A673 (cell line): ENCODE measurements at places on chromosomes 11 and 22.

GRCh38 chr11:65013888-65014725 lies at the start of gene ARL2:
Gene ARL2 (plus strand): TSS chr11:65014160. CDS start chr11:65014208, 48 bp downstream.
- H3K36me3 ChIP-seq, result peaks cover 9% of the 10 kb centered on the region
- H3K27me3 ChIP-seq, result no peaks in the 10 kb centered on the region
- H3K4me1 ChIP-seq, result no peaks in the 10 kb centered on the region
- H3K27ac ChIP-seq, result peak within 1 kb of the TSS; percentile 96

DNA sequence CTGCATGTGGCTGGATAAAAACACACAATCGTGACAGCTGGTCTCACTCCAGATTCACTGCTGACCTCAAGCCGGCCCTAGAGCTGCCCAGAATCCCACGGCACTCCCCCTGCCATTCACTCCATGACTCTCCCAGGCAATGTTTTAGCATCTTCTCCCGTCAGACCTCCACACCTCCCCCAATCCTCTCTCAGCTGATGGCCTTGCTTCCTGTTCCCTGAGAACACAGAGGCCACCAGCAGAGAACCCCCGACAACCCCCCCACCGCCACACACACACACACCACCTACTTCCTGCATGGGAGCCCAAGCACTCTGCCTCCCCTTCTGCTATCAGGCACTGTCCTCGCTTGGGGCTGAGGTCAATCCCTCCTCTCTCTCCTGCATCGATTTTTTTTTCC lies 9.3 kb downstream of the TNKS1BP1 start:
- H3K27ac ChIP-seq, result peak overlapping the region; percentile 47
- DNase-seq, result peak; percentile 69
- H3K27me3 ChIP-seq, result no peaks in the 10 kb centered on the region
- no peak overlapping the region for H3K4me3 ChIP-seq
- H3K36me3 ChIP-seq, result peaks cover 75% of the 10 kb centered on the region
- peaks cover 24% of the 10 kb centered on the region for H3K4me1 ChIP-seq

DNA sequence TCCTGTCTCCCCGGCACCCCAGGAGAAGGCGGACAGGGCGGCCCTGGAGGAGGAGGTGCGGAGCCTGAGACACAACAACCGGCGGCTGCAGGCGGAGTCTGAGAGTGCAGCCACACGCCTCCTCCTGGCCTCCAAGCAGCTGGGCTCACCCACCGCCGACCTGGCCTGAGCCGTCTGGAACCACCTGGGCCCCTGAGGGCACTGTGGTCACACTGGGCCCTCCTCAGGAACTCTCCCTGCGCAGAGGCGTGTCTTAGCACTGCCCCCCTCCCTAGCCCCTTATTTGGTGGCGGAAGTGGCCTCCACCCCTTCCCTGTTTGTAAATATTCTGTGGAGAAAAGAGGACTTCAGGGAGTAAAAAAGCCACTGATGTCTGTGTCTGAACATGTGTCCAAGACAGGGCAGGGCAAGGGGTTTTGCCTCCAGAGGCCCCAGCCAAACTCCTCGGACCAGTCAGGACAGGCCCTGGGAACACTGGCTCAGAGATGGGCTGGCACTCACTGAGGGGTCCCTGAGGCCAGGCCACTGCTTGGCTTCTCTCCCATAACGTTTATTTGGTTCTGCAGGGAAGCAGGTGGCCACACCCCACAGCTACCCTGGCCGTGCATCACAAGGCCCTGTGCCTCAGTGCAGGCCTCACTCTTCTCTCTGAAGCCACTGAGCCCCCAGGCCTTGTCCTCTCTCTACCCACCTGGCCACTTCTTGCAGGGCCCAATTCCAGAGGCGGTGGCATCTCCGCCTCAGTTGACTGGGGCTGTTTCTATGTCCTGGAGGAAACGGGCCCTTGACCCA lies 12.0 kb downstream of the RELA start:
- H3K27me3 ChIP-seq, result no peaks in the 10 kb centered on the region
- peaks cover 11% of the 10 kb centered on the region for H3K4me1 ChIP-seq
- no peak overlapping the region for H3K4me3 ChIP-seq
- DNase-seq, result no peak
- no peak overlapping the region for H3K27ac ChIP-seq

- no peaks in the 10 kb centered on the region for H3K36me3 ChIP-seq
- no peaks in the 10 kb centered on the region for H3K4me1 ChIP-seq
- DNase-seq, result no peak
- no peak overlapping the region for H3K4me3 ChIP-seq
These were observed 39.0 kb downstream of the BMAL1 start for GRCh38 chr11:13316528-13316961.

- no peaks in the 10 kb centered on the region for H3K27me3 ChIP-seq
- peaks cover 27% of the 10 kb centered on the region for H3K4me1 ChIP-seq
- DNase-seq, result no peak
These were observed 1.2 kb downstream of the CNIH2 start for GRCh38 chr11:66279092-66279734.

- peaks cover 44% of the 10 kb centered on the region for H3K4me1 ChIP-seq
- peak; percentile 68 for DNase-seq
- peak overlapping the region; percentile 100 for H3K27ac ChIP-seq
- peak overlapping the region; percentile 81 for H3K4me3 ChIP-seq
- H3K27me3 ChIP-seq, result no peaks in the 10 kb centered on the region
- peaks cover 68% of the 10 kb centered on the region for H3K36me3 ChIP-seq
These were observed 602 bp downstream of the EWSR1 start for GRCh38 chr22:29268511-29269229.

- DNase-seq, result no peak
- no peaks in the 10 kb centered on the region for H3K4me1 ChIP-seq
- no peak overlapping the region for H3K27ac ChIP-seq
- H3K36me3 ChIP-seq, result no peaks in the 10 kb centered on the region
These were observed 4.3 kb upstream of the FUT4 start for GRCh38 chr11:94539420-94539819.
